EL (cell line): ENCODE measurements at places on chromosomes 6 and 20.

DNA sequence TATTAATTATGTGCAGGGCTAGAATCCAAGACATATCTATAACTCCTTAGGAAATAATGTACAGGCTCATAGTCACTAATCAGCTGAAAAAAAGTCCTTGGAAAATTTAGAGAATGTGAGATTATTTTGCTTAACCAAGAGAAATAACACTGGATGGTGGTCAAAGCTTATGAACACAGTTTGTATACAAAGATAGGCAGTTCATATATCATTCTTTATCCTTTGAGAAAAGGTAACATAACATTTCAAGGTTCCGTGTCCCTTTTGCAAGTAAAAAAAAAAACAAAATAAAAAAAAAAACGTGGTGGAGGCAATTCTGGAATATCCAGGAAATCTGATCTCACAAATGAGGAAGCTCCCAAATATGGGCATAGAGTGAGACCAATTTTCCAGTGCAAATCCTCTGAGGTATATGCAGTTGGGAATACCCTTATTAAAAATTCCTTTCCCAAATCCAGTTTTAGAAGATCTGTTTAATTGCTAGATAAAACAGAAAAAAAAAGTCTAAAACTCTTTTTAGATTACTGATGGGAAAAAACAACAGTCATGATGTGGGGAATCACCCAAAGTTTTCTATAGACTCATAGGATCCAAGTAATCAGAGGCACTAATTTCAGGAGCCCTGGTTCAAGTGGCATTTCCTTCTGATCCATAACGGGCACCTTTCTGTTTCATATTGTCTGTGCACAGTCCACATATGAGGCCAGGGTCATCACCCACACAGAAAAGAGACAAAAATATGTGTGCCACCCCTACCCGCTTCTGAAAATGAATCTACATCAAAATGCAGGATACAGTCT lies 17.7 kb upstream of the TNFAIP3 start:
- no peak for DNase-seq

- DNase-seq, result peak; percentile 66
These were observed 111.1 kb downstream of the COL12A1 start for GRCh38 chr6:75094614-75095200.

GRCh38 chr6:7216941-7217621 lies 95.9 kb downstream of the SSR1 start:
- no peak for DNase-seq

- peak; percentile 51 for DNase-seq
These were observed 46.9 kb upstream of the ADGRF4 start for GRCh38 chr6:47651505-47651944.

DNA sequence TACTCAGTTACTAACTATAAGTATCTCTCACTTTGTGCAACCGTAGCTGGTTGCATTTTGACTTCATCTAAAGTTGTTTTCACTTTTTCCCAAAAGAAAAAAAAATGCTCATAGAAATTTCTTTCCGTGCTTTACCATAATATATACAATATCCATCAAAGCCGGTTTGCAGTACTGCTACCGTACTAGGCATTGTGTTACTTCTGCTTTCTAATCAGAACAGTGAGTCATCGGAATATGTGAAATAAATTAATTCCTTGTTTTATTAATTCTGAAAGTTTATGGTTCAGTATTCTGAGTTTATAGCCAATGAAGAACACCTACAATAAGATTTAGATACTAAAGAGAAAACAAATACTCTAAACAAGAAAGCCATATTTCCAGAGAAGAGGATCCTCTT lies 72.5 kb downstream of the TNFRSF21 start:
- no peak for DNase-seq

DNA sequence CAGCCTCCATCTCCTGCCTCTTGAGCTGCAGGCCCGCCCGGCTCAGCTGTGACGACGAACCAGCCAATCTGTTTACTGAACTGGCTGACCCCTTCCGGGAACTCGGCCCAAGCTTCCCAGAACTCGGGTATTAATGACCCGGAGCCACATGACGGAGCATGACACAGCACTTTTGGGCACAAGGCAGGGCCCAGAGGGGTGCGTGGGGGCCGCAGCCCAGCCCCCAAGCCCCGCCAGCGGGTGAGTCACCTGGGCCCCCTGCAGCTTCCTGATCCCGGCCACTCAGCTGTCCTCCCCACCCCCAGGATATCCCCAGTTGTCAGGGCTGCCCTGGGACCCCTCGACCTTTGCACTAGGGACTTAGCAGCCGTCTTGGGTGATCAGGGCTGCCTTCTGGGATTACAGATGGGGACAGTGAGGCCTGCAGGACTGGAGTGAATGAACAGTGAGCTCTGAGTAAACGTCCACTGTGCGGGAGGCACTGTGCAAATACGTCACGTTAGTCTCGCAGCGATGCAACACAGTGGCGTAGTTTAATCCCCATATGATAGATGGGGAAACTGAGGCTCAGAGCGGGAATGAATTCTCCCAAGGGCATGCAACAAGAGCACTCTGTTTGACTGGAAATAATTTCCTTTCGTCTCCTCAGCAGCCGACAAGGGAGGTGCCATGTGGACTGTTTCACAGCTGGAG lies 102.1 kb downstream of the CEBPB start:
- DNase-seq, result peak; percentile 96

DNA sequence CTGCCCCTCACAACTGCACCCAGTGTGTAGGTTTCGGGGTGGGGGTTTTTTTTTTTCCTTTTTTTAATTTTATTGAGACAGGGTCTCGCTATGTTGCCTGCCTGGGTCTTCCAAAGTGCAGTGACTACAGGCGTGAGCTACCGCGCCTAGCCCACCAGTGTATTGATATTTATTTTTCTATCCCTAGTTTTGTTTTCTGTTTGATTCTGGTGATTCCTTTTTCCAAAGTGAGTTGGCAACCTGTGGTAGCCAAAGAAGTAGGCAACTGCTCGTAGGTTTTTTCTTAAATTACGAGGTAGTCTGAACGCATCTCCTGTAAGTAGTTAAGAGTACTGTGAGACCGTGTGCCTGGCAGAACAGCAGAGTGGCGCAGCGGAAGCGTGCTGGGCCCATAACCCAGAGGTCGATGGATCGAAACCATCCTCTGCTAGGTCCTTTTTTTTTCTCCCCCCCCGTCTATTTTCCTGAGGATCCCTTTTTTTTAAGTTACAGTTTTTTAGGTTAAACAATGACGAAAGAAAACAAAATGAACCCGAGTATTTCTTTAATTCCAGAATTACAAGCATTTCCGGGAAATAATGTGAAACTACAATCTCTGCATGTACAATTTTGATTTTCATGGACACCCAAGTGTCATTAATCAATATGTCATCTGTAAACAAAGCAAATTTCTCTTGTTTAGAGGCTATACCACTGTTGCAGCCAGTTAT lies 78.7 kb upstream of the BTN3A2 start:
- DNase-seq, result peak; percentile 69

- no peak for DNase-seq
These were observed 63.3 kb downstream of the PLCG1 start for GRCh38 chr20:41200446-41201202.

DNA sequence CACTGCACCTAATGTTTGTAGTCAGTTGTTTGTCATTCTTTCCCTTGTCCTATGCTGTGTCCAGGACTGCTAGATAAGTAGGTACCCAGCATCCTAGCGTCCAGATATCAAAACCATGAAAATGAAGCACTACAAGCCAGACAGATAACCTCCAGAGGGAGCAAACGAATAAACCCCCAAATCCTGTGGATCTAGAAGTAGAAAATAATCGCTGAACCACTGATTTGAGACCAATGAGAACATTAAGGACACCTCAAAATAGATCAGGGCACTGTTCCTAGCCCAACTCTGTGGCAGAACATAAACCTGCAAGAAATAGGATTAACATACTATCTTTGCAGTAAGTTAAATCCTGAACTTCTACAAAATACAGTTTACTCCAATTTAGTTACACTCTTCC lies 1.1 kb upstream of the KLHL32 start:
- DNase-seq, result no peak

GRCh38 chr20:1526896-1527295 lies 30.6 kb downstream of the SIRPD start:
- DNase-seq, result peak; percentile 45

DNA sequence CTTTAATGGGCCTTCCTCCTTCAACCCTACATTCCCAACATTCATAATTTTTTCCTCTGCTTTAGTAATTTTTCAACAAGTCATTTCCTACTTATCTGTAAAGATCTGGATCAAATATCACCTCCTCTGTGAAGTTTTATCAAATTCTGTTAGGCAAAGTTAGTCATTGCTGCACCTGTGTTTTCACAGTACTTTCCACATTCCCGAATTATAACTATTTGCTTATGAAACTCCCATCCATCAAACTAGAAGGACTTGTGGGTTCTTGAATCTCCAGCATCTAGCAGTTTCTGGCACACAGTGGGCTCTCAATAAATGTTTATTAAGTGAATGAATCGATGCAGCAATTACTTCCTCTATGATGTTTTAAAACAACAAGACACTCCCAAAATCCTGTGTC lies 257.6 kb downstream of the HDGFL1 start:
- no peak for DNase-seq
